ENCODE measurements at places on chromosomes 3 and 15.

DNA sequence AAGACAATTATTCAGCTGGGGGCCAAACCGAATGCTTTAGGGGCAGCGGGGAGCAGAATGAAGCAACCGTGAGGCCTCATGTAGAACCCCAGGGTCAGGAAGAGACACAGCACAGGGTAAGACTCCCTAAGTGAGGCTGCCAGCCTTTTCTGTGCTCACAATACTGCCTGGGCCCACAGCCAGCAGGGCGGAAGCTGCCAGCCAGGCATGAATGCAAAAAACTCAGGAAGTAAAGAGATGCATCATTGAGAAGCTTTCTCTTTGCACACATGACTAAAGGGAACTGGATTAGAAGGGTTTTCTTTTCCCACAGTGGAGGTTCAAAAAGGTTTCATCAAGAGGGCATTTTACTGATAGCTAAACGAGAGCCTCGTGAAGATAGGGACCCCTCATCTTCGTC is 33.3 kb downstream of the CA12 start:
- peak; percentile 70 for DNase-seq

DNA sequence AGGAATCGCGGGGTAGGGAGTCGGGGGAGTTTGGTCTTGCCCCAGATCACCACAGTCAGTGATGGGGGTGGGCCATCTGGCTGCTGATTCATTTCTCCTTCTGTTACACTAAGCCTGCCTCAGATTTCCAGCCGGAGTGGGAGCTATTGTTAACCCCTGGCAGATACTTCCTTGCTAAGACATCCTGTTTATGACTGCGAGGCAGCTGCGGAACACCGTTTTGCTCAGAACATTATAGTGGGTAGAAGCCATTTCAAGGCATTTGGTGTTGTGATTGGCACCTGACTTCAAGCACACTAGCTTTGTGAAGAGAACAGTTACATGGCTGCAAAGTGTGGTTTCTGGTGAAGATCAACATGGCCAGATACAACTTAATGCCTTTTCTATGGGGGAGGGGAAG is 73.8 kb downstream of the FLNB start:
- DNase-seq = no peak

- no peak for DNase-seq
Measured at GRCh38 chr15:95574053-95574452, 756.4 kb upstream of the NR2F2 start.

GRCh38 chr3:55484191-55484689 is 2.9 kb downstream of the WNT5A start:
- DNase-seq = no peak

DNA sequence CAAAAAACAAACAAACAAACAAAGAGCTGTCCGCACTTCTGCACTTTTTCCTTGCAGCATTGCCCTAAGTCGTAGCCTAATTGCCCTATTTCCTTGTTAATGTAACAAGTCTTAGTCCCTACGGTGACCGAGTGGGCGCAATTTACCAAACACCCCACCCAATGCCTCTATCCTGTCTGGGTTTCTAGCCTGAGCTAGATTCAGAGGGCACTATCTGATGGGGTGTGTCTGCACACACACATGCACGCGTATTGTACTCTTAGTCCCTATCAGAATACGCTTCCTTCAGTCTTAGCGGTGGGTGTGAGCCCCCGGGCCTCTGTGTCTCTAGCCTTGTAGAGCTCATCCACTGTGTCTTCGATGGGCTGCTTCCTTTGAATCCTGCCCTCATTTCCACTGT is 125.9 kb upstream of the DLG1 start:
- no peak for DNase-seq

GRCh38 chr3:61157414-61157813 is 93.8 kb downstream of the FHIT start:
- DNase-seq = no peak

DNA sequence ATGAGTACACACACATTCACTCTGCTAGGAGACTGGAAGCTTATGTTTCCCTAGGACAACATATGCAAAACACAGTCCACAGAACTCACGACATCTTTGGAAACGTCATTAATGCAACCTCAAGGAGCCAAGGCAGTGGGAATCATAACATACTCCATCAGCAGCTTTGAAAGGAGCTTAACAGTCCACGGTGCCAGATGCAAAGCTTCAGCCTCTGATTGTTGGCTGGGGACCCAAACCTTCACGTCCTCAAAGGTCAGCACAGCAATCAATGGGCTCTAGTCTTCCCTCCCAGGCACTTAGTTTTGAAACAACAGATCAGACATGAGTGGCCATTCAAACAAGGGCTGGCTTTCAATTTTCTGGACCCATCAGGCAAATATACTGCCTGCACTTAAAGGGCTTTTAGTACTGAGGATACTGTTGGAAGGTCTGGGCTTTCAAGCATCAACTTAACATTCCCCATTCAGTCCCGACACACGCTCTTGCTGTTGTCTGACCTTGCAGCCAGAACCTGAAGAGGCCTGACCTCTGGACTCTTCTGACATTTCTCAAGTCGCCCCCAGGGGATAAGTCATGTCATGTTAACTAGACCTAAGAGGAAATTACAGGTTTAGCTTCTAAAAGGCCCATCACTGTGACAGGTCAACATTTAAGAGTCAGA is 223.0 kb downstream of the PDZRN3 start:
- DNase-seq = no peak

DNA sequence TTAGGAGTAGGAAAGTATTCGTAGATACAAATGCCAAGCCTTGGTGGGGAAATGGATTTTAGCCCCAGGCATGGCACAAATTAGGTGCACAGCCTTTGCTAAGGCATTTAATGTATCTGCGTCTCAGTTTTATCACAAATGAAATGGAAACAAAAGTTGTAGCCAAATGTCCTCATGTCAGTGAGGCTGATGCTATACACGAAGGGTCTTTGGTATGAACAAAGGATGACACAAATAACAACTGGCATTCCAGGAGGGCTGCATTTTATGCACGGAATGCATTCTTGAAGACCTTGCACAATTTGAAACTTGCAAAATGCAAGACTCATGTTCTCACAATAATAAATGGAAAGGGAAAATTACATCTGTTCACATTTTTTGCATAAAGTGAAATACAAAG is 181.9 kb downstream of the SV2B start:
- DNase-seq = no peak

DNA sequence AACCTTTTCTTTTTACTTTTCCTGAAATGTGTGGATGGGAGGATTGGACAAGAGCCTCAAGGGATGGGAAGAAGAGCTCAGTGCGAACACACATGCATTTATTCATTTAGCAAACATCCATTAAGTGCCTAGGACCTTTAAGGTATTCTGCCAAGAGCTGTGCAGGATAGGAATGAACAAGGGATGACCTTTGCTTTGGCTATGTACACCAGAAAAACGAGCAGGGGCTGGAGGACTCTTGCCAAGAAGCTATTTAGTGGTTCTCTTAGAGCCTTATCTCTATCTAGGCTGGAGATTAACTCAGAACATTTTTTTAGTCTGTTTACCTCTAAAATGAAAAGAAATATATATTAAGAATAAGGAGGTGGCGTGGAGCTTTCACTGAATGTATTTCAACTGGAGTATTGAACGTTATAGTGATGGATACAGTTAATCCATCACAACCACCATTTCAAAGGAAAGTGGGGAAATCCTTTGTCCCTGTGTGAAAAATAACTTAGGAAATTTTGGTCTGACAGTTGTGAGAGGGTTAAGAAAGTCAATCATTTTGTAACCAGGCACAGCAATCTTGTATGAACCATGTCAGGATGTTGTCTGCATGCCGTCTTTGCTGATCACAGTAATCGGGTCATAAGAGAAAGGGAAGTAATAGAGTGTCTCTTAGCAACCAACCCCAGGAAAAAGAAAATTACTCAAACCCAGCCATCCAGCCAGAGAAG is 279.0 kb downstream of the LPP start:
- no peak for DNase-seq

- DNase-seq = no peak
Measured at GRCh38 chr15:93286446-93286845, 197.4 kb upstream of the RGMA start.

DNA sequence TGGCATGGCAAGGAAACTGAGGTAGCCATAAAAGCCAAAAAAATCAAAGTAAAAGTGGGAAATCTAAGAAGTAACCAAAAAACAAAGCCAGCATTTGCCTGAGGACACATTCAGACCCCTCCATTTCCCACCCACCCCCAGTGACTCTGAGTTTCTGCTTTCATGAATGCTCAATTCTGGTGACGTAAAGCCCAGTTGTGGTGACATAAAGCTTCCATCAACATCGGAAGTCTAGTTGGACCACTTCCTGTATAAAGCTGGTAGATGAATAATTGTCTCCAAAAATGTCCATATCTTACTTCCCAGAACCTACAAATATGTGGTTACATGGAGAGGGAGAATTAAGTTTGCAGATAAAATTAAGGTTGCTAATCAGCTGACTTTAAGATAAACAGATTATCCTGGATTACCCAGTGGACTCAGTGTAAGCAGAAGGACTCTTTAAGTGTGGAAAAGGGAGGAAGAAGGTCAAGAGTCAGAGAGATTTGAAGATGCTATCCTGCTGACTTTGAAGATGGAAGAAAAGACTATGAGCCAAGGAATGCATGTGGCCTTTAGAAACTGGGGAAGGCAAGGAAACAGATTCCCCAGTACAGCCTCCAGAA is 62.0 kb upstream of the ST3GAL6 start:
- DNase-seq = no peak
